ENCODE measurements at places on chromosomes 4 and X.
A peak's percentile ranks its signal among the peaks of the same experiment; 100 is the strongest.

DNA sequence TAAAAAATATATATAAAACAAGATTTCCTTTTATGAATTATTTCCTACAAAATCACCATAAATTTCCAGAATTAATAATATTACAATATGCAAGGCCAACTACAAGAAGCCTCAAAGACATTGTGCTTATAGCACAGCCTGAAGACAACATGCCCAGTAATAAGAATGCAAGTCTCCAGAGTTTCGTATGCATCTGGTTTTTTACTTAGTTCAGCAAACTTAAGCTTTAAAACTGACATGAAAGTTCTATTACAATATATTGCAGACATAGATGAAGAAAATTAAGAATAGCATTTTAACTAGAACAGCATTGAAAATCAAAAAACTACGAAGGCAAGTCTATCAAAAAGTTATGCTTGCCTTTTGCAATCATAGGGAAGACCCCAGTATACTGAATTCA, 107.6 kb downstream of the PRDM5 start:
- no peak for DNase-seq

DNA sequence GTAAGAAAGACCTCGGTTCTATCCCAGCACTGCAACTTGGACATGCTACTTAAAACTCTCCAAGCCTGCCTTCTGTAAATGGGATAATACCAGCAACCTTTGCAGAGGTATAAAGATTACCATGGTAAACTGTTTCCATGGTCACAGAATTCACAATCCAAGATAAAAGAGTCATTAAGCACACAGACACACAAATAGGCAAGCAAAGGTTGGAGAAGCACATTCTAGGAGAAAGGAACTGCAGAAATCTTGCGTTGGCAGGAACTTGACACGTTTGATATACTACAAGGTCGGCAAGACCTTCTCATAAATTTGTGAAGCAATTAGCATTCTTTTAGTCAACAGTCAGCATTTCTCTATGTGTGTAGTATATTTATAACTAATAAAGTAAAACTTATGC, 12.3 kb upstream of the CHRNA9 start:
- DNase-seq = no peak

DNA sequence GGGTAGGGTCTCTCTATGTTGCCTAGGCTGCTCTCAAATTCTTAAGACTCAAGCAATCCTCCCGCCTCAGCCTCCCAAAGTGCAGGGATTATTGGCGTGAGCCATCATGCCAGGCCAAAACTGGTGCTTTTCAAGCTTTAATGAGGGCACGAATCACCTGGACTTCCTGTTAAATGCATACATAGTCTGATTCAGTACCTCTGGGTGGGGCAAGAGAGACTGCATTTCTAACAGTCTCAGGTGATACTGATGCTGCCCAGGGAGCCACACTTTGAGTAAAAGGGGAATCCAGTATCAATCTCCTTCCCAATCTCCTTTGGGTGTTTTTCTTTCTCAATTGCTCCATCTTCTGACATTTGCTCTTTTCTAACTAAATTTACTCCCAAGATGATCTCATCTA, 96.5 kb downstream of the SH3RF1 start:
- no peak for DNase-seq

DNA sequence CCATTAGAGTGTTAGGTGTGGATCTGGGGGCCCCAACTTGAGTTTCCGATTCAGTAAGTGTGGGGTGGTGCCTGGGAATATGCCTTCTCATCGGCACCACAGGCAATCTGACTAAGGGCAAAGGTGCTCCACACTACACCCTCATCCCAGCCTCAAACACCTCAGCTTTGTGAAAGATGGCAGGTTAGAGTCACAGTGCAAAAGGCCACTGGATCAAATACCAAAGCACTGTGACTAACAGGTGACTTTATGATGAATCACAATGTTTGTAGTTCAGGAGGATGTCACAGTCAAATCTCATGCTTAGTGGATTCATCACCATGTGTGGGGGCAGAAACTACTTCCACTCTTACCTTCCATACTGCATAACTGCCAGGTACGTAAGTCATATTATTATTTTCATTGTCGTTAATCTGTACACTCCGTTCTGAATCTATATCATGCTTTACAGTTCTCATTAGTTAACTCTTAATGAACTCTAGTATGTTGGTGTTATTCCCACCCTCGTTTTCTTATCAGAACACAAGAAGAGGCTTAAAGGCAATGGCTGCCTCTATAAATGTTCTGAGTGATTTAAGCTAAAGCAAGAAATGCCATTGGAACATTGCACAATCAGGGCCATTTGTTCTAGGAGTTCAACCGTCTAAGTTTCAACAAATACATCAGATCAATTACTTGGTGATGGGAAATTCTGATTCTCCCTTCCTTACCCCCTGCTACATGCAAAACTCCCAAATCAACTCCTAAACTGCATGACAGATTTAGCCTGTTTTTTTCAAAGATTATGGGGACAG, 50.2 kb downstream of the PRKG2 start:
- peak; percentile 0 for DNase-seq

DNA sequence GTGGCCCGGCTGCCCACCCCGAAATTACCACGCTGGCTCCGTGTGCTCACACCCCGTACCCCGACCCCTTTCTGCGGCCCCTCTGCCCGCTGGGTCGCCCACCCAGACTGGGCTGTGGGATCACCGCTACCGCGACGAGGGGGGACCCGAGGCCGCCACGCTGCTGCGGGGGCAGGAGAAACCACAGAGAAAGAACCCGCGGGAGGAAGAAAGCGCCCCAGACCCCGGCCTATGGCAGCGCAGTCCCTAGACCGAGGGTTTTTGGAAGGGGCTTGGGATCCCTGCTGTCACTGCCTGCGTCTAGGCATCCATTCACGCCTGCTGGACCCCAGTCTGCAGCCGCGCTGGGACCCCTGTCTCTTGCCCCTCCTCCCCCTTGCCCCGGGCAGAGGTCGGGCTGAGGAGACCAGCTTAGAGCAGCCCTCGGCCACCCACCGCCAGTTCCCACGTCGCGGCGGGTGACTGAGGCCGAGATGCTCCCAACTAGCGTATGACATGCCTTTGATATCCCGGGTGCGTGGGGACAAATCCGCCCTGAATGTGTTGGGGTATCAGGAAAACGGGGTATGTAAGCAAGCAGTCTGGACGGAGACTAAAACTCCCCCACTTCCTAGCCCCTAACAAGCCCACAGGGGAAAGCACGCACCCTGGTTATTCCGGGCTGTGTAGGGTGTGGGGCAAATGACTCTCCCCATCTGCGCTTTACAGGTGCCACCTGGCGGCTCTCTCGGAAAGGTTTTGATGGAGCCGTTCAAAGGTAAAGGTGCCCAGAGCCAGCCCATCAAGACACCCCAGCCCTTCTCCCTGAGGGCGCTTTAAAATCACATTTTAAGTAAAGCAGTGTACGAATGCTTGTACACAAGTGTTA, 862 bp upstream of the INPP4B start:
- DNase-seq = peak; percentile 60

DNA sequence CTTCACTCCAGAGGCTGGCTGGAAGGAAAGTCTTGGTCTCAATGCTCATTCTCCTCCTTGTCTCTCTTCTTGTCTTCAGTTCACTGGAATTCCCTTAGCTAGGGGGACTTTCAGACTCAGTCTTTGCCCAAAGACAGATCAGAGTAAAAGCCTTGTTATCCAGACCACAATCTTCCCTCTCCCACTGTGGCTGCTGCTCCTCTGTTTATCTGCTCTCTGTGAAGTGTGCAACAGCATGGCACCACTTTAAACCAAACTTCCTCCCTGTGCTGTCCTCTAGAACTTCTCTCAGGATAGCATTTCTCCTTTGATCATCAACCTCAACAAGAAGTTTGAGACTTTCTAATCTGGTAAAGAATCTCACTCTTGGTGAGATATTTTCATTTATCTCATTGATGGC, 530.1 kb upstream of the SLIT2 start:
- no peak for DNase-seq

GRCh38 chrX:152958524-152959465, 35.1 kb downstream of the PNMA5 start:
- DNase-seq = peak; percentile 84

DNA sequence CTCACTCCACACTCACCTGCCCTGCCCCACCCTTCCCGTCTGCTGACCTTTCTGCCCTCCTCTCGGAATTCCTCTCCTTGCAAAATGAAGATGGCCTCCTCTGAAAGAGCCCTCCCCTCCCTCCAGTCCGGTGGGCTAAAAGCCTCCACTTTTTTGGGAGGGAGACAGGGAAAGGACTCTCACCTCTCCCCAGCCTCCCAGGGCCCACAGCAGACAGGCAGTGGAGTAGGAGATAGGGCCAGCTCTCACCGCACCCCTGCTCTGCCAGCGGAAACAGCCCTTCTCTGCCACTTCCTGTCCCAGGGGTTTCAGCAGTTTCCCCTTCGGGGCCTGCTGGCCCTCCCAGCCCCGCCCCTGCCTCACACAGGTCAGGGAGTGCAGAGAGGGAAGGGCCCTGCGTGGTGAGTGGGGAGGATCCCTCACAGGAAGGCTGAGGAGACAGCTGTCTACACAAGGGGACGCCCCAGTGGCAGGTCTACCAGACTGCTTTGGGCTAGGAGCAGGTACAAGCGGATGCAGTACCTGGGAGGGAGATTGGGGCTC, 18.2 kb downstream of the ELF4 start:
- peak; percentile 48 for DNase-seq

GRCh38 chr4:140092094-140092851, 61.7 kb downstream of the MAML3 start:
- DNase-seq = no peak

DNA sequence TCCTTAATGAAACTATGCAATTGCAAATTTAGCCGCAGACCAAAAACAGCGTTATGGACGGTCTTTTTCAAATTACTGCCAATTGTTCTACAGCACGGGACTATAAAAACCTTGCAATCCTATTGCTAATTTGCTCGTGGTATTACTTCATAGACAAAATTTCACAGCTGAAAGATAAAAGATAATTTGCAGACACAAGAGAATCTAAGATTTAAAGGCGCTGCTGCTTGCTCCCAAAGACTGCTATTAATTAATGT, 1.4 kb upstream of the CAMK2D start:
- DNase-seq = no peak

DNA sequence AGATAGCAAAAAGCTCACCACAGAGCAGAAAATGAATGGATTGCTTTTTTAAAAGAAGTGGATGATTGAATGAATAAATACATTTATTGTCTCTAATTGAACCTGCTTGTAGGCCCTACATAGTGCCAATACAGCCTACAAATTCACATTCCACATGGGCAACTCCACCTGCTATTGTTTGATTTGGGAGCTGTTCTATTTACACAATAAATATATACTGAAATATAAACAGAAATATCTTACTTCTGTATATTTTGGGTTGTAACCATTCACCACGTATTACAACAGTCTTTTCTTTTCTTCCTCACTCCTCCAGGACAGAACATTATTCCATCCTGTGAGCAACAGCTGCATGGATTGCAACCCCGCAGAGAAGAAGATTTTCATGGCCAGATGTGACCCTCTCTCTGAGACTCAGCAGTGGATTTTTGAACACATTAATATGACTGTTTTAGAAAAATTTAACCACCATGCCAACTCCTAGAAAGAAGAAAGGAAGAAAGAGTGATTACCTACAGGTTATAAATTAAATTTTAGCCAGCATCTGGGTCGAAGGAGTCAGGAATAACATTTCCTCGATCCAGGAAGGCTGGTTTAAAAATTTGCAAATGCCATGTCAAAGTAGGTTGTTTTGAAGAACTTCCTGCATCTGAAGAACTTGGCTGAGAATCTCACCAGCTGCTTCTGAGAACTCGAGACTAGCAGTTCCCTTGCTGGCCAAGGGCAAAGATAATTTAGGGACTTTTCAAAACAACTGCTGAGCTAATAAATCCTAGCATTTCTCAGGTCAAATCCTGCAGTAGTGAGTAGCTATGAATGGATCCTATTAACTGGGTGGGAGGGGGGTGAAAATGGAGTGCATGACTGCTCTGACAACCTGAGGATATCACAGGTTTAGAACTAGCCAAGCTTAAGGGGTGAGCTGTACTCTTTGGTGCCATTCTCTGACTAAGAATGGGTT, 128.7 kb upstream of the GALNT7 start:
- no peak for DNase-seq

GRCh38 chr4:54445866-54446265, 211.9 kb upstream of the KIT start:
- DNase-seq = no peak
